SK-N-MC (cell line): ENCODE measurements at places on chromosomes 7 and 10.

- DNase-seq = no peak
Measured at GRCh38 chr7:148962440-148962822, 65.9 kb downstream of the PDIA4 start.

- DNase-seq = no peak
Measured at GRCh38 chr10:129741978-129742741, 221.9 kb downstream of the EBF3 start.

GRCh38 chr7:16791071-16791470, 13.7 kb downstream of the AGR2 start:
- DNase-seq = no peak

- no peak for DNase-seq
Measured at GRCh38 chr10:132960071-132960472, 17.7 kb upstream of the CFAP46 start.

DNA sequence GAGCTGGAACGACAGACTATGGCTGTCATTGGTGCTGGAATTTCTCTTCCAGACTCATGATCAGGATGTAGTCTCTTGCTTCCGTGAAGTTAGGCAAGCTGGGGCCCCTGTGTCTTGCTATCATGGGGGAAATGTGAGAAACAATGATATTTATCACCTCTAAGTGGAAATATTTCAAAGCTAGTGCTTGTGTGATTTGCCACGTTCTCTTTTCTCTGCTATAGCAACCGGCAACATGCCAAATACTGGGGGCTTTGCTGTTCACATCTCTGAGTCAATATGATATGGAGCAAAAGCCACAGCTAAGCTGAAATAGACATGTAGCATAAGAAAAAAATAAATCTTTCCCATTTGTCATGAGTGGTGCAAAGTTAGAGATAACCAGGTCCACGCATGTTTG, 668.2 kb upstream of the IGFBP3 start:
- DNase-seq = no peak

DNA sequence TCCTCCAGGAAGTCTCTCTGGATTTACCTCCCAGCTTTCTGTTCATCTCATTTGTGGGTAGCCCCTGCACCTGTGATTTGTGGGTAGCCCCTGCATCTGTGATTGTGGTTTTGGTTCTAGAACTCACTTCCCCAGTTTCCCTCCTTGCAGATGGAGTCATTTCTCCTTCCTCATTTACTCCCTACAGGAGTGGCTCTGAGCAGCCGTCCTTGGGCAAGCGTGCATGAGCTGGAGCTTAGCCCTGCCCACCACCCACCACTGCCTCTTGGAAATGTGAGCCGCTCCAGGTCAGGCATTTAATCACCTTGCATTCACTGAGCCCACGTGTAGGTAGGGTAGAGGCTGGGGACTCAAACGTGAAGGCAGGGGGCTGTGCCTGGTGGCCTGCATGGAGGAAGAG, 8.2 kb downstream of the COL26A1 start:
- DNase-seq = no peak

DNA sequence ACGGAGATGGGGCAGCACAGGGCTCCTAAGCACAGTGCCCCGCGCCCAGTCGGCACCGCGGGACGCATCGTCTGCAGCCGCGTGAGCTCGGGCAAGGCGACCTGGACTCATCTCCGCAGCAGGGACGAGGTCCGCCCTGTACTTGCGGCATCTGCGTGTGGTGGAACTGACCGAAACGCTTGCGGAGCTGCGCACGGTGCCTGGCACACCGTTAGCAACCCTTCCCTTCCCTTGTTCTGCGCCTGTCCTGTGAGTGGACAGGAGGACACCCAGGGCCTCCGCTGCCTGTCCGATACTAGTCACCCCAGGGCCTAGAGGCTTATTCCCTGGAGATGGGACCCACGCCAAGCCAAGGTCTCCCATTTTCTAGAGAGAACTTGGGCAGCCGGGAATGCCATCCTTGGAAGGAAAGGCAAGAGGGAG, 98.5 kb downstream of the WDR11 start:
- no peak for DNase-seq

DNA sequence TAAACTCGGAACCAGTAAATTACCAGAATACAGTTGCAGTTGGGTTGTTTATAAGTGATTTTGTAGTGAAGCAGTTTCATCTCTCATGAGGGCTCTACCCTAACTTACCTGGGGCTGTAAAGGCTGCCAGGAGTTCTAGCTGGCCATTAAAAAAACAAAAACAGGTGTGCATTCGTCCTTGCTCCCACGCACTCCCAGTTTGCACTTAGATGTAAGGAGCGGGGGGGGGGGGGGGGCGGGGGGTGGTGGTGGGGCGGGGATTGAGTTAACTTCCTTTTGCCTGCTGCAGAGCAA, 2.3 kb upstream of the PFKFB3 start:
- no peak for DNase-seq

- DNase-seq = no peak
Measured at GRCh38 chr7:45021604-45022296, 21.7 kb downstream of the CCM2 start.

- no peak for DNase-seq
Measured at GRCh38 chr10:13102002-13102794, 2.2 kb downstream of the OPTN start.

GRCh38 chr10:69910561-69910960, 108.9 kb downstream of the COL13A1 start:
- no peak for DNase-seq

DNA sequence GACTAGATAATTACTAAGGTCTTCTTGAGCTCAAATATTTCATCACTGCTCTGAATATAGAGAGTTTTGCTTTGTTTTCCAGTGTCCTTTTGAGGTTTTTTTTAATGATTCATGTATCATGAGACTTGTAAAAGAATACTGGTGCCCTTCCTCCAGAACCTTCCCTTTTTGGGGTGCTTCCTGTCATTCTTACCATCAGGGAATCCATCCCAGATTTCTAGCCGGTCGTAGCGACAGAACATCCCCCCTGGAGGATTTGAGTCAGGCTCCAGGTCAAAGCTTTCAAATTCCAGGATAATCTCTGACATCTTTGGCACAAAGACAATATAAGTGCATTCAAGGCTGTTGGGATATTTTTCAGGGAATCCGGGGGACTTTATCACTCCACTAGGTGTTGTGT, 71.0 kb downstream of the NRP1 start:
- DNase-seq = no peak

GRCh38 chr7:1666823-1667565, 3.1 kb upstream of the ELFN1 start:
- DNase-seq = no peak

- DNase-seq = no peak
Measured at GRCh38 chr7:111780527-111780926, 218.2 kb upstream of the IMMP2L start.

DNA sequence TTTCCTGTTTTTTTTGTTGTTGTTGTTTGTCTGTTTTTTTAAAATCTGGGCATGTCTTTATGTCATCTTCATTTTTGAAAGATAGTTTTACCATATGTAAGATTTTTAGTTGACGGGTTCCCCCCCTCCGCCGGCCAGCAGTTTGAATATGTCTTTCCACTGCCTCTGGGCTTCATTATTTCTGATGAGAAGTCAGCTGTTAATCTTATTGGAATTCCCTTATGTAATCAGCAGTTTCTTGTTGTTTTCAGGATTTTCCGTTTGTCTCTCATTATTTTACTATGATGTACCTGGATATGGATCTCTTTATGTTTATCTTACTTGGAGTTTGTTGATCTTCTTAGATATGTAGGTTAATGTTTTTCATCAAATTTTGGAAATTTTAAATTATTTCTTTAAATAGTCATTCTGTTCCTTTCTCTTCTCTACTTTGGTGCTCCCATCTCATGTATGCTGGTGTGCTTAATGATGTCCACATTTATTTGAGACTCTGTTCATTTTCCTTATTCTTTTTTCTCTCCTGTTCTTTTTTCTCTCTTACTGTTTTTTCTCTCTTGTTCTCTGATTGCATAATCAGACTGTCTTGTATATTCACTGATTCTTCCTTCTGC, 9.7 kb downstream of the EXOC6 start:
- DNase-seq = no peak

GRCh38 chr10:48501226-48501625, 103.6 kb downstream of the ARHGAP22 start:
- DNase-seq = no peak

GRCh38 chr7:25832456-25832855, 319.5 kb upstream of the NFE2L3 start:
- DNase-seq = no peak

GRCh38 chr10:117167789-117168674, 29.3 kb upstream of the KCNK18 start:
- no peak for DNase-seq

GRCh38 chr10:71970869-71971268, 6.7 kb downstream of the CHST3 start:
- no peak for DNase-seq

GRCh38 chr10:44990965-44991364, 9.8 kb upstream of the ZNF22 start:
- DNase-seq = no peak

GRCh38 chr7:92994901-92995300, 122.9 kb downstream of the SAMD9 start:
- DNase-seq = no peak

GRCh38 chr10:53005612-53006345, 233.2 kb upstream of the MBL2 start:
- no peak for DNase-seq

DNA sequence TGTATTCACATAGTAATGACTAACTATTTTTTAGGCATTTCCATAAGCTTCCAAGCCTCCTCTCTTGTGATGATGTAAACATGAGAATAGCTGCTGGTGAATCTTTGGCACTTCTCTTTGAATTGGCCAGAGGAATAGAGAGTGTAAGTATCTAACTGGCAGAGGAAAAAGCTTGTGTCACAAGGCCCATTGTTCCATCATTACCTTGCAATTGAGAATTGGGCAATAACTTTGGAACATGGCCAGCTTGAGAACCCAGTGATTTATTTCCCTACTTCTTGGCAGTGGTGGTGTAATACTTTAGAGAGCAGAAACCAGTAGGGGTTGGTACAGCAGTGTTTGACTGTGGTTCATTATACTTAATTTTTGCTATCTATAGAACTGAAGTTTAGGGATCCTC, 12.0 kb downstream of the IFRD1 start:
- DNase-seq = peak; percentile 42

- no peak for DNase-seq
Measured at GRCh38 chr7:78326189-78326588, 527.6 kb downstream of the PHTF2 start.

DNA sequence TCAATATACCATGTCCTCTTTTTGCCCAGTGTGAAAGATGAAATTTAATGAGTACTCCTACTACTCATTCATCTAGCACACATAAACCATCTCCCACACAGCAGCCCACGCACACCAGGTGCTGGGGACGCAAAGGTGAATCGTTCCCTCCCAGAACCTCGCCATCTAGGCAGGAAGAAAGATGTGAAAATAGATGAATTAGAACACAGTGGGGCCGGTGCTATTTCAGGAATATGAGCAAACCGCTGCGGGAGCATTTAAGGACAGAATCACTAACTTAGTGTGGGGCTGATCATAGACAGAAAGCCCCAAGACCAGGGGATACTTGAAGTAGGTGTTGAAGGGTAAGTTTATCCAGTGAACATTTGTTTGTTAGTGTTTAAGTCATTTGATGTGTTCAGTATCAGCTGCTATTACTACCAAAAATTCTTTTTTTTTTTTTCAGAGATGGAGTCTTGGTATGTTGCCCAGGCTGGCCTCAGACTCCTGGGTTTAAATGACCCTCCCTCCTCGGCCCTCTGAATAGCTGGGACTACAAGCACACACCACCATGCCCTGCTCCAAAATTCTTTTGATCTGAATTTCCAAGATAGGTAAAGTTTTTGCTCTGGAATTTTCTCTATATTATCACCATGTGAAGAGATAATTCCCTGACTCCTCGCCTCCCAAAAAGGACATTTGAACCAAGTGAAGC, 48.8 kb downstream of the CPXM2 start:
- DNase-seq = no peak

GRCh38 chr10:34786464-34786863, 28.6 kb downstream of the PARD3 start:
- DNase-seq = no peak

- DNase-seq = no peak
Measured at GRCh38 chr10:92880233-92880861, 32.0 kb downstream of the EXOC6 start.

DNA sequence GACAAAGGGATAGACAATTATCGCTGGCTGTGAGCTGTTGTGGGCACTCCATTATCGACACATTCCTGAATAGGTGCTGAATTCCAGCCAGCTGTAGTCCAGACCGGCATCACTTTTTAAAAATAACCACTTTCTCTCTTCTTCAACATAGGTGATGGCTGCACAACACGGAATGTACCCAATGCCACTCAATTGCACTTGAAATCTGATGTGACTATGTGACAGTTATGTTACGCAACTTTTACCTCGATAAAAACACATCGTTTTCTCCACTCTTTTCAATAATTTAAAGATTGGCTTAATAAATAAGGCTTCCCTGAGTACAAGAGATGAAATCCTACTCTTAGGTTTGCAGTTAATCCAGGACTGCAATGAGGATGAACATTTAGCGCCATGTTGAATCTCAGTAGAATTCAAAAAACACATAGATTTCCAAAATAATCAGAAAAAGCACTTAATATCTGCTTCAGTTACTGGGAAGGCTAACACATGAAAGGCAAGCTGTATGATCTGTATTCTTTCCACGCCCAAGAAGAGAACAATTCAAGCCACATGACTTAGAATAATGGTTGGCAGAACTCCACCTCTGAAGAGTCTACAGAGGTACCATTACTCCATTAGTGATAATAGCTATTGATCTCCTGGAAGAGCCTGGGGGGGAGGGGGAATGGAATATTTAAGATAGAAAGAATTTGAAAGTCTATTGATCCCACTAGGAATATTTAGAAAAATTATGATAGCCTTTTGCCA, 3.6 kb downstream of the YWHAG start:
- DNase-seq = no peak

- no peak for DNase-seq
Measured at GRCh38 chr7:101903515-101903868, 86.1 kb downstream of the CUX1 start.
